ENCODE measurements at places on chromosomes 6 and 20.

DNA sequence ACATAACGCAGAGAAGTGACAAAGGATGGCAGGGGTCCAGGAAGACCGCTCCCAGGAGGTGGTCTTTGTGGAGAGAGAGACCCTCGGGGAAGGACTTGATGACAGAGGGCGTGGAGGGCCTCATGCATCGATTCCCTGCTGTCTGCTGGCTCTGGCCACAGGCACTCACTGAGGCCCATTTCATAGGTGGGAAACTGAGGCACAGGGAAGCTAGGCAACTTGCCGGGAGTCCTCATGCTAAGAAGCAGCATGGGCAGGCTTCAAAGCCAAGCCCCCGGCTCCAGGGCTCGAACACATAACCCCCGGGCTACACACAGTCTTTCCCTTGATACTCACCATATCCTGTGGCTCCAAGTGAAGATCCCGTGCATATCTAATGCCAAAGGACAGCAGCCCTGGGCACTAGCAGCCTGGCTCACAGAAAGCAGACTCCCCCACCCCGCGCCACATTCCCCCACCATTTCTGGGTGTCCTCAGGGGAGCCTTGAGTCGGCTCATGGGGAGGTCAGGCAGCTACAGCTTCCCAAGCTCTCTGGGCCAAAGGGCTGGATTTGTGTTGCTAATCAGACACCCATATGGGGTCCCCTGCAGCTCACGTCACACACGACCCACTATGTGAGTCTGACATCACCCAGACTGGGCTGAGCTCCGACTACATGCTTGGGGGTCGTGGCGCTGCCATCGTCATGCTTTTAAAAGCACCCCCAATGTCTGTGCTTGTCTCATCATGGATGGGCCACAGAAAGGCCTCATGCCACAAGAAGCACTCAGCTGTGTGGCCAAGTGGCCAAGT, 130.9 kb upstream of the PMEPA1 start:
- DNase-seq: no peak

DNA sequence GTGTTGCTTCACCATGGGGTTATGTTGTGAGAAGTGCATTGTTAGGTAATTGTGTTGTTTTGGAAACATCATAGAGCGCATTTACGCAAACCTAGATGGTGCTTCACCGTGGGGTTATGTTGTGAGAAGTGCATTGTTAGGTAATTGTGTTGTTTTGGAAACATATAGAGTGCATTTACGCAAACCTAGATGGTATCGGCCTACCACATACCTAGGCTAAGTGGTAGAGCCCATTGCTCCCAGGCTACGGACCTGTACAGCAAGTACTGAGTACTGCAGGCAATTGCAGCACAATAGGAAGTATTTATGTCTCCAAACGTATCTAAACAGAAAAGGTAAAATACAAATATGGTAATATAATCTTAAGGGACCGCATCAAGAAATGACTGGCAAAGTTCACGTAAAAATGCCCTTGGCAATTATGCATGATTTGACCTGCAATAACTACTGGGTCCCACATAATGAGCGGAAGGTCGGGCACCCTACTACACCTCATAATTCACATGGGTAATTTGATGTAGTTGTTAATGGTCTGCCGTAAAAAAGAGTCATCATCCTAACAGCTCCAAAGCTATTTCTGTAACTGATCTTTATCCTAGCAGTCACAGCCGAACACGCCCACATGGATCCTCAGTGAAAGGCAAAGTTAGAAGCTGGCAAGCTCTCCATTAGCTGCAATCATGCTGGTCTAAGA, 76.0 kb downstream of the RSPH3 start:
- no peak for DNase-seq

- DNase-seq: no peak
These were observed 96.7 kb downstream of the TOX2 start for GRCh38 chr20:44011251-44011940.

- DNase-seq: no peak
These were observed 507.7 kb downstream of the PREX1 start for GRCh38 chr20:48319943-48320584.

DNA sequence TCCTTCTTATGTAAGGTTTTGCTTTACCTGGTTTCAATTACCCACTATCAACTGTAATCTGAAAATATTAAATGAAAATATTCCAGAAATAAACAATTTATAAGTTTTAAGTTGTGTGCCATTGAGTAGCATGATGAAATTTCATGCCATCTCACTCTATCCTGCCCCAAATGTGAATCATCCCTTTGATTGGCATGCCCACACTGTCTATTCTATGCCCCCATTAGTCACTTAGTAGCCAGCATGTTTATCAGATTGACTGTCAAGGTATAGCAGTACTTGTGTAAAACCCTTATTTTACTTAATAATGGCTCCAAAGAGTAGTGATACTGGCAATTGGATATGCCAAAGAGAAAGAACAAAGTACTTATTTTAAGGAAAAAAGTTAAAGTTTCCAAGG, 403.8 kb downstream of the ADGRB3 start:
- DNase-seq: no peak
